ENCODE measurements at places on chromosomes 11 and 22.

GRCh38 chr11:6674862-6675261 is 8.3 kb downstream of the MRPL17 start:
- no peak for DNase-seq

- DNase-seq, result no peak
These were observed 92.9 kb downstream of the DHCR7 start for GRCh38 chr11:71355281-71355680.

DNA sequence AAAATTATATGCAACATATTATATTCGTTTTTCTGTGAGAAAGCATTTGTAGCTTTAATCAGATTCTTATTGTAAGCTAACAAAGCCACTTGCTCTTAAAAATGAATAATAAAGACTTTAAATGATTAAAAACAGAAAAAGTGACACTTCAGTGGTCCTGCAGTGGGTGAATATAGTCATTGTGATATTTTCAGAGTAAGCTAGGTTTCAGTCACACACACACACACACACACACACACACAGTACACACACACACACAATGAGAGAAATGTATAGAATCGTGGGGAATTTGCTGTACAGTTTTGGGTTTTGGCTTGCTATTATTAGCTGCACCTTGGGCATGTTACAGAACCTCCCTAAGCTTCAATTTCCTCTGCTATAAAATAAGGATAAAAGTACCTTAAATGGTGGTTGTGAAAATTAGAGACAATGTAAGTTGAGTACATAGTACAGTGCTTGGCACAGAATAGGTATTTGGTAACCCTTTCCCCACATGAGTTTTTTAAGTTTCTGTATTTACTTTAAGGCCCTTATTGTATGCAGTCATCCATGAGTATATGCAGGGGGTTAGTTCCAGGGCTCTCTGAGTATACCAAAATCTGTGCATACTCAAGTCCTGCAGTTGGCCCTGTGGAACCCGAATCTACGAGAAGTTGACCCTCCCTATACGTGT is 39.8 kb downstream of the CSTPP1 start:
- no peak for DNase-seq

DNA sequence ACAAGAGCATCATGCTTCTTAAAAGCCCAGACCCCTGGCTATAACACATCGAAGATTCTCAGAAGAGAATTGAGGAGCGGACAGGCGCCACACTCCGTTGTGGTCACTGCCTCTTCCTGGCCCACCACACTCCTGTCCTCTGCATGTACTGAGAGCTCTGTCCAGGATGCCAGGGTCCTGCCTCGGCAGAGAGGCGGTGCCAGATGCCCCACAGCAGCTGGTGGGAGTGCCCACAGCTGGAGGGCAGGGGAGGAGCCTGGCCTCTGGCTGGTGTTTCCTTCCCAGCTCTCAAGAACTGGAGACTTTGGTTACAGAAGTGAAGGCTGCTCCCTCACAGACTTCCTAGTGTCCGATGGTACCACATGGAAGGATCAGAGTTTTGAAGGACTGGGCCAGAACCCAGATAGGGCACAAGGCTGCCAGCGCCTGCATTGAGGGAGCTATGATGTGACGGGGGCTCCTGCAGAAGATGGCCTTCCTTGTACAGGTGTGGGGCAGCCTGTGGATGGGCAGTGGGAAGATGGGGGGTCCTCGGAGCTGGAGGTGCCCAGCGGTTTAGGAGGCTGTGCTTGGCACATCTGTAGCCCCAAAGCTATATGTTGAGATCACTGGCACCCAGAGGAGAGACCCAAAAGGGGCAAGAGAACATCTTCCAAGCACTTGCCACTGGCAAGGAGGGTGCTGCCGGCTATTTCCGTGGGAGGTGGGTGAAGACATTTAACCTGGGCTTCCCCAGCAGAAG is 19.4 kb downstream of the RSPH14 start:
- no peak for DNase-seq

Measured in activated T-cell treated with anti-CD3 and anti-CD28 coated beads for 1 hour (primary cell).